ENCODE measurements at places on chromosomes 4 and X. TPM values are rescaled to one million over a fixed set of nuclear protein-coding genes. Genes with fewer than 3 reads are reported as not detected.

Gene PABPC1L2B
- not detected for total RNA-seq

Gene PRRG3
- 0.91 TPM for total RNA-seq

DNA sequence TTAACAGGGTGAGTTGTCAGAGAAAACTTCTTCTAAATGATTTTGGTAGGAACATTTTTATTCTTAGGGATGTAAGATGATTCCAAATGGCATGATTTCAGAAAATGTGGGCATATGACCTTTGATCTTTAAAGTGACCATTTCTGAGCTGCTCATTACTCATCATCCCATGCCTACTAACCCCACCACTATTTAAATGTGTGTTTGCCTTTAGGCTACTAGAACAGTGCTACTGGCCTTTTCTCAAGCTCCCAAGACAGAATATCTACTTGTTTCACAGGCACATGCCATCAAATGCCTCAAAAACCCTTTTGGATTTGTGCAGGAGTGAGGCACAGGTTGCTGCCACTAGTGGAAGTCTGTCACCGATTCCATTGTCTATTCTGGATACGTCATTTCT is 428.2 kb downstream of the ADAM29 start:
- DNase-seq, result no peak

Gene FREM3
- total RNA-seq, result 0.39 TPM

Gene ASB9
- 2.0 TPM for total RNA-seq

All from ureter (tissue), 1 donor.